ENCODE measurements at places on chromosomes 4 and X.

GRCh38 chr4:87038837-87039615 is 104.2 kb downstream of the AFF1 start:
- no peak for DNase-seq

DNA sequence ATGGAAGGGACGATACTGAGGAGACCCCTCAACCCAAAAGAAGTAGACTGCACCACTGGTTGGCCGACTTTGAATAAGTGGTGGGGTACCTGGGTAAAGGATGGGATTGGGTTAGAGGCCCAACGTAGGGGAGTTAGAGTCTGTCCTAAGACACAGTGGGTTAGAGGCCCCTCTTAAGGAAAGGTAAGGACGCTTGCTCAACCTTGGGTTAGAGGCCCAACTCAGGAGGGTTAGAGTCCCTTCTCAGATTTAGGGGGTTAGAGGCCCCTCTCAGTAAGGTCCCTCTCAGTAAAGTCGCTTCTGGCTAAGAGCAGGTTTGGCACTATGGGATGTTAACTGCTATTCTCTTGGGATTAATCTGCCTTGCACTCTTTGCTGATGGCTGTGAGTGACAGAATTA is 81.3 kb downstream of the ACOX3 start:
- DNase-seq, result no peak

- DNase-seq, result no peak
Observed at GRCh38 chr4:57318703-57319102, 208.5 kb upstream of the IGFBP7 start.

- DNase-seq, result no peak
Observed at GRCh38 chr4:113962016-113962347, 17.5 kb downstream of the ARSJ start.

GRCh38 chr4:44448521-44449461 is at the start of gene KCTD8:
TSS of gene KCTD8 (minus strand) at chr4:44448809.
- DNase-seq, result no peak

DNA sequence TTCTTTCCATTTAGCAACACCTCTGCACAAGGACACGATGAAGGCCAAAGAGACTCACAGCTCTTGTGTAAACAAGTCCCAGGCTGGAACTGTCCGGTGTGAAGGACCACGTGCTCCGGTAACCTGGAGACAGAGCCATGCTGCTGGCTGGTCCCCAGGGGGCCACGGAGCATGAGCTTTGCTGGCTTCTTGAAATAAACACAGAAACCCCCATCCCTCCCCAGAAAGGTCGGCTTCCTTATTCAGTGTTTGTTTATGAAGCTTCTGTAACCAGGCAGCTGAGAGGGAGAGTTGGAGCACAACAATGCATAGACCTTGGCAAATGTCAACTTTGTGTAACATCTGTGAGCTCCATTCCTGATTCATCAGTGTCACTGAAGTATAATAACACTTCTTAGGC is 109.4 kb downstream of the GPR143 start:
- no peak for DNase-seq

- no peak for DNase-seq
Observed at GRCh38 chr4:37978248-37978924, 18.2 kb downstream of the PTTG2 start.

DNA sequence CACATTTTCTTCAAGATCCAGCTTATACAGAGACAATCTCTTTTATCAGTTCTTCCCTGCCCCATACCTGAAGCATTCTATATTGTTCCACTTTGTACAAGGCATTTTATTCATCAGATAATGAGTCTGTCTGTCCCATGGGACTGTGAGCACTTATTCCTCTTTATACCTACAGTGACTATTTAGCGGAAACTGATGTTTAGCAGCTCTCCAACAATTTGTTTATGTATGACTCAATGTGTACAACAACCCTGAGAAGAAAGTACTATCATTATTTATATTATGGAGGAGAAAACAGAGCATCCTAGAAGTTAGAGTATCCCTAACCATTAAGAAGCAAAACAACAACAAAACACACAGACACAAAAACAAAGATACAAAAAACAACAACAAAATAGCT is 306.5 kb downstream of the PRDM5 start:
- DNase-seq, result no peak

DNA sequence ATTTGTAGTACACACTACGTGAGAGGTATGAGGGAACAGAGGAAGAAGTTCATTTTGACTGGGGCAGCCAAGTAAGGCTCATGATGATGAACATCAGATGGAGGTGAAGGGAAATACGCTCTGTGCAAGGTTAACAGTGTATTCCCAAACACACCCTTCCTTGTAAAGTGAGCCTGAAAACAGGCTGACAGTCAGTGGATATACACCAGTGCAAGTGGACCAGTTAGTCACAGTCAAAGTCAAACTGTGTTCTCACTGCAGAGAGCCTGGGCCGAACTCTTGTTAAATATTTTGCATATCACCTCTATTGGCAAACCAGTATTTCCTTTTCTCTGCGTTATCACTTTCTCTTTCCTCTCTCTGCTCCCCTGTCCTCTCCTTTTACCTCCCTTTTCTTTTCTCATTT is 23.4 kb upstream of the RHOH start:
- no peak for DNase-seq

GRCh38 chr4:80732010-80732409 is 298.5 kb upstream of the BMP3 start:
- no peak for DNase-seq

DNA sequence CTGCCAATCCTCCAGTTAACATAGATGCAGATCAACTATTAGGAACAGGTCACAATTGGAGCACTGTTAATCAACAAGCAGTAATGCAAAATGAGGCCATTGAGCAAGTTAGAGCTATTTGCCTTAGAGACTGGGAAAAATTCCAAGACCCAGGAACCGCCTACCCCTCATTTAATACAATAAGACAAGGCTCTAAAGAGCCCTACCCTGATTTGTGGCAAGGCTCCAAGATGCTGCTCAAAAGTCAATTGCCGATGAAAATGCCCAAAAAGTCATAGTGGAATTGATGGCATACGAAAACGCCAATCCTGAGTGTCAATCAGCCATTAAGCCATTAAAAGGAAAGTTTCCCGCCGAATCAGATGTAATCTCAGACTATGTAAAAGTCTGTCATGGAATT is 20.5 kb upstream of the TRIM61 start:
- no peak for DNase-seq

DNA sequence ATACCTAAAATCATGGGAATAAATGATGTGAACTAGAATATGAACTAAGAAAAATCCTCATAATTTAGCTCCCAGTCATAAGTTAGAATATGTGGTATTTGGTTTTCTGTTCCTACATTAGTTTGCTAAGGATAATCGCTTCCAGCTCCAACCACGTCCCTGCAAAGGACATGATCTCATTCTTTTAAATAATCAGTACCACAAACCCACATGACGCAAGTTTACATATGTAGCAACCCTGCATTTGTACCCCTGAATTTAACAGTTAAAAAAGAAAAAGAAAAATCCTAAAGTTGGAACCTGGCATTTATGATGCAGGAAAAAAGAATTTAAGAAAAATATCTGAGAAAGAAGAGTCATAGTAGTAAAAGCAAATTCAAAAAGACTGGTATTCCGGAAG is 13.3 kb downstream of the UBA6 start:
- DNase-seq, result no peak

DNA sequence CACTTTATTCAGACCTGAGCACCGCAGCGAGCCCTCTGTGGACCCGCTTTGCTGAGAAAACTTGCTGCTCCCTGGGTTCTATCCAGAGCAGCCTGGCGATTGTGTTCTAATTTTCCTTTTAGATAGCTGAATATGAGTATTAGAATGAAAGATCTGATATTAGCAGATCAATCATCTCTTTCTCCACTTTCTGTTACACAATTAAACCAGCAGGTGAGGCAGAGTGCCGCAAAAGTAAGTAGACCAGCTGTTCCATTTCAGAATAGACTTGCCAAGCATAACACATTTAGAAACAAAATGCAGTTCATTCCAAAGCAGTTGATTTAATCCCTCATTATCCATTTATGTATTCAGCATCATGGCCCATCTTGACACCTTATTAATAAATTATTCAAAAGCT is 58.6 kb downstream of the PALLD start:
- DNase-seq, result no peak

DNA sequence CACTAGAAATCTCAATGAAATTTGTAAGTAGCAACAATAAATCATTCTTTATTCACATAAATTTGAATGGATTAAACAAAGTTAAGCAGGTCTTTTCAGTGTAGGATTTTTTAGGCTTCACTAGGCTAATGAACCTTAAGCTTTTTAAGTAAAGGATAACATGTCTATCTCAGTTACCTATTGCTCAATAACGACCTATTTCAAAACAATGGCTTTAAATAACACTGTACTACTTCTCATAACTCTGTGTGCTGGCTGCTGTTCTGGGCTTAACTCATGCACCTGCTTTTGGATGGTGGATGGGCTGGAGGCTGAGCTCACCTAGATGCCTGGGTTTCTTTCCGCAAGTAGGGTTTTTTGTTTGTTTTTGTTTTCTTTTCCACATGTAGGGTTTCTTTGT is 495.0 kb upstream of the SLIT2 start:
- DNase-seq, result no peak

DNA sequence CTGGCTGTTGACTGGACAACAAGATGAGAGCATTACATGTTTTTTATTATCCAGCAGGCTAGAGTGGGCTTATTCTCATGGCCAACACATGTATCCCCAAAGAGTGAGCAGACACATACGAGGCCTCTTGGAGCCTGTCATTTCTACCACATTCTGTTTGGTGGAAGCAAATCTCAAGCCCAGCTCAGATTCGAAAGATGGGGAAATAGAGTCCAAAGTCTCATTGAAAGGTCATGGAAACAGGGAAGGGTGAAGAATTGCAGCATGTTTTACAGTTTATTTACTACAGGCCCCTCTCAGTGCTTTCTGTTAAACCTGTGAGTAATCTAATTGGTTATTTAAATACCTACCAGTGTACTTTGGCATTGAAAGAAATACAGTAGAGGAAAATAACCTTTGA is 108.6 kb downstream of the FRAS1 start:
- no peak for DNase-seq

GRCh38 chrX:75278991-75279390 is 5.1 kb downstream of the UPRT start:
- no peak for DNase-seq

DNA sequence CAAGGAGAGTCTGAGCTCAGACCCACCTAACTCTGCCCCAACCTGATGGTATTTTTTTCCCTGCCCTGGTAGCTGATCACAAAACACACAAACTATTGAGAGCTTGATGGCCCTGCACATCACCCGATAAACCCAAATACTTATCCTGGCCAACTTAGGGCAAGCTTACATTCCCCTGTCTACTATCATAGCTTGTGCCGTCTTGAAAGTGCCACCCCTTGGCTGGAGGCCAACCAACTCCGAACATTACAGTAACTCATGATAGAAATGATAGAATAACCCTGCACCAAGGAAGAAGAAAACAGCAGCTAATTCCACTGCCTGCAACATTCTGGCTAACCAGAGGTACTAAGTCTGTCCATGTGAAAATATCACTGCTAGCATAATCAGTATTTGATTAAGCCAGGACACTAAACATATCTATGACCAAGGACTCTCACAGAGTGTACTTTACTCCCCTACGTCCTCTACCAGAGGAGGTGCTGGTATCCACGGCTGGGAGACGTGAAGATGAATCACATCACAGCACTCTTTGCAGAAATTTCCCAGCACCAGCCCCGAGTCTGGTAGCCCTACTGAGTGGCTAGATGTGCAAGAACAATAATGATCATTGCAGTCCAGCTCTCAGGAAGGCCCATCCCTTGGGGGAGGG is 8.9 kb downstream of the STBD1 start:
- DNase-seq, result no peak

DNA sequence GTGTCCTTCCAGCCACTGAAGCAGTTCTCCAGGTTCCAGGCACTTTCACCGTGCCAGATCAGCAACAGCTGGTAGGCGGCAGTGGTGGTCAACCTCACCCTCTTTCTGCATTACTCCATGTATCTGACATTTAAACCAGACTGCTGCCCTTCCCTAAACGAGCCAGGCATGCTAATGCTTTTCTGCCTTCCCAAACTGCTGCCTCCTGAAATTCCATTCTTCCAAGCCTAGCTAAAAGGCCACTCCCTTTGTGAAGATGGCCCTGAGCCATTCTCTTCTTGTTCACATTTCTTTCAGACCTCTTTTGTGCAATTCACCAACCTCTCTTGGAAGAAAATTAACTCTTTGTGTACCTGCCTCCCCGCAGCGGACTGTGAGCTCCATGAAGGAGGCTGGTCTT is 73.7 kb downstream of the CHST7 start:
- DNase-seq, result no peak

DNA sequence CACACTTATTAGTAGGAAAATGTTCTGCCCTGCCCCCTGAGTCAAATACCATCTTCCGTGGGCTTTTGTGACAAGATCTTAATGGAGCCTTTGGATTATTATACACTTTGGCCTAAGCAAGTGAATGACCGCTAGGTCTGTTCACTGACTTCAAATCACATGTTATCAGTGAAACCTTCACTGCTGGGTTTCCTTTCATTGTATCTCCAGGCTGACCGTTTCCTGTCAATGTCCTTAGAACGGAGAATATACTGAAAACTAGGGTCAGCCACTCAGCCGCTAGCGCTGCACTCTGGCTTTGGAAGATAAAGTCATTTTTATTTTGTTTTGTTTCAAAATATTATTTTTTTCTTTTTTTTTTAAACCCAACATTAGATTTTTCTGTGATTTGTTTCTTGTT is 107.0 kb upstream of the TLL1 start:
- no peak for DNase-seq

GRCh38 chr4:53614591-53614990 is 23.3 kb upstream of the LNX1 start:
- DNase-seq, result no peak

DNA sequence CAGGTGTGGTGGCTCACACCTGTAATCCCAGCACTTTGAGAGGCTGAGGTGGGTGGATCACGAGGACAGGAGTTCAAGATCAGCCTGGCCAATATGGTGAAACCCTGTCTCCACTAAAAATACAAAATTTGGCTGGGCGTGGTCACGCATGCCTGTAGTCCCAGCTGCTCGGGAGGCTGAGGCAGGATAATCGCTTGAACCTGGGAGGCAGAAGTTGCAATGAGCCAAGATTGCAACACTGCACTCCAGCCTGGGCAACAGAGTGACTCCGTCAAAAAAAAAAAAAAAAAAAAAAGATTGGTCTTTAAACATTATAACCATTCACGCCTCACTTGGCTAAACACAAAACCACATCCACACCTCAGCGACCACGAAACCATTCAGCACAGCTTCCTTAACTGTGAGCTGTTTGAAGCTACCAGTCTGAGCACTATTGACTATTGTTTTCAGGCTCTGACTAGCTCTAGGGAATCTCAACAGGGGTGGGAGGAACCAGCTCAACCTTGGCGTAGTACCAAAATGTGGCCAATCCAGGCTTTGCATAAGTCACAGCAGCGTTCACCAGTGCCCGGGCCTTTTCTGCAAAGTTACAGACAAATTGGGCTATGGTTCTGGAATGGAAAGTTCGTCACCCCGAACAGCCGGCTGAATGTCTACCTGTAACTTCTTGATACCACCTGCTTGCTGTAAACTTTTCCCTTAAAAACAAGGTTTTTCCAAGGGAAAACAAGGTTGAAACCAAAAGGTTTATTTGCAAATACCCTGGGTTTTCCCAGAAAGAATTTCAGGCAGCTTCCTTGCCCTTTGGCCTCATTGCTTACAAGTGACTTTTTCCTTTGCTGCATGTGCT is 73.6 kb upstream of the DHX15 start:
- DNase-seq, result no peak
